ENCODE measurements at places on chromosomes 3 and 15. TPM values are rescaled to one million over a fixed set of nuclear protein-coding genes. Genes with fewer than 3 reads are reported as not detected.

- no peak for DNase-seq
Measured at GRCh38 chr3:30324587-30324986, 281.8 kb upstream of the TGFBR2 start.

GRCh38 chr15:79595995-79596622, 164.0 kb downstream of the MINAR1 start:
- DNase-seq, result no peak

- no peak for DNase-seq
Measured at GRCh38 chr15:61033940-61034677, 195.0 kb downstream of the RORA start.

DNA sequence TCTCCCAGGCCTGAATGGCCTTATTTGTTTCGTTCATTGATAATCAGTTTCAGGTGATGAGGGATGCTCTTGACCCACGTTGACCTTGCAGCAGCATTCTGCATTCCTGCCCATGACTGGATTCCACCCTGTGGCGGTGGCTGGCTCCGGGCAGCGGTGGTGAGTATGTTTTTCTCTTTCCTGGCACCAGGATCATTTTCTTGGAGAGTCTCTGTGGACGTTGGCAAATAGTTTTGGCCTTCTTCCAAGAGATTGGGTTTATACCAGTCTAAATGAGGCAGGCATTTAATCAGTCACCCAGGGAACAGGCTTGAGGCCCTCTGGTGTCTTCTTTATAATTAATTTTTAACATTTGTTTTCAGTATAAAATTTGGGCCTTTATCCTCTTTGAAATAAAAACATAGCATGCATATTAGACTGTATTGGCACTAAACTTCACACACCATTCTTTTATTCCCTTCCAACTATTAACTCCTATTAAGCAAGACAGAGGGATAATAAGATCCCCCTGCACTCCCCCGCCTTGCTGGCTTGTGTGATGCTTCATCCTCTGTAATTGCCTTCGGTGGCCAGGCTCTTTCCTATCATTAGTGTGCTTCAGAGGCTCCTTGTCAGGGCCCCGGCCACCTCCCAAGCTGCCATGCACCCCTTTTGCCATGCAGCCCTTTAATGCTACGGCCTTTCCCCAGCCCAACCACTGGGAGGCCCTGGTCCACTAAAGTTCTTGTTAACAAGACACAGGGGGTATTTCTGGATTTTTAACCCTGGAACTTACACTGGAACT, 176.2 kb upstream of the TOPAZ1 start:
- DNase-seq, result no peak

DNA sequence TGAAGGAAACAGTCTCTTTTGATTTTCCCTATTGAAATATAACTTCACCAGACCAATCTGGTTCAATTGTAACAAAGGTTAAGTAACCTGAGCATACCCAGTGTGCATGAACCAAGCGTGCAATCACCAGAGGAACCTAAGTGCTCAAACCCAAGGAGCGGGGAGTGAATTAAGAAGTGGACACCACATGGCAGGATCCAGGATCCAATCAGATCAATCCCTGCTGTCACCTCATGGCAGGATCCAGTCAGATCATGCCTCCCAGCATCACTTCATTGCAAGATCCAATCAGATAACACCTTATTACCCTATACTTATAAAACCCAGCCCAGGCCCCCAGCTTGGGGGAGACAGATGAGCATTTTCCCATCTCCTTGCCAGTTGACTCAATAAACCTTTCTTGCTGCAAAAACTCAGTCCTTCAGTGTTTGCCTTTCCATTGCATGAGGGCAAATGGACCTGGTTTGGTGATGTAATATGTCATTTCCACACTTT, 38.9 kb upstream of the RNU6-1 start:
- DNase-seq, result no peak

GRCh38 chr15:33985751-33986150, 17.5 kb downstream of the CHRM5 start:
- DNase-seq, result no peak

Gene UMPS
- total RNA-seq, result 18.3 TPM

- DNase-seq, result no peak
Measured at GRCh38 chr3:156606729-156607128, 51.8 kb upstream of the SSR3 start.

DNA sequence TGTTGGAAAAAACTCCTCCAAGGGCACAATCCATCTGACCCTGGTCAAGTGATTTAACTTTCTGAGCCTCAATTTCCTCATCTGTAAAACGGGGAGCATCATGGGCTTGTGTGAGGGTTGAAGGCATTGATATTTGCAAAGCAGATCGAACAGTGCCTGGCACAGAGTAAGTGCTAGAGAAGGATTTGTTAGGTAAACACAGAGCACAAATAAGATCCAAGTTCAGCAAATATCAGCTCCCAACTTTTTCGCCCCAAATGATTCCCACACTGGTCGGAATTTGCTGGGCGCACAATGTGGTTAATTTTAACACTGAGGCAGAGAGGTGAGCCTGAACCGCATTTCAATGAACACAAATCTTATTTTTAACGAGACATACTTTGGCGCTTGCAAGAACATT, 76.3 kb upstream of the ATP2B2 start:
- DNase-seq, result no peak

- DNase-seq, result peak; percentile 90
Measured at GRCh38 chr15:100918034-100918689, 995 bp upstream of the LRRK1 start.

Gene PARP15
- 2.0 TPM for total RNA-seq

Gene SI
- not detected for total RNA-seq

DNA sequence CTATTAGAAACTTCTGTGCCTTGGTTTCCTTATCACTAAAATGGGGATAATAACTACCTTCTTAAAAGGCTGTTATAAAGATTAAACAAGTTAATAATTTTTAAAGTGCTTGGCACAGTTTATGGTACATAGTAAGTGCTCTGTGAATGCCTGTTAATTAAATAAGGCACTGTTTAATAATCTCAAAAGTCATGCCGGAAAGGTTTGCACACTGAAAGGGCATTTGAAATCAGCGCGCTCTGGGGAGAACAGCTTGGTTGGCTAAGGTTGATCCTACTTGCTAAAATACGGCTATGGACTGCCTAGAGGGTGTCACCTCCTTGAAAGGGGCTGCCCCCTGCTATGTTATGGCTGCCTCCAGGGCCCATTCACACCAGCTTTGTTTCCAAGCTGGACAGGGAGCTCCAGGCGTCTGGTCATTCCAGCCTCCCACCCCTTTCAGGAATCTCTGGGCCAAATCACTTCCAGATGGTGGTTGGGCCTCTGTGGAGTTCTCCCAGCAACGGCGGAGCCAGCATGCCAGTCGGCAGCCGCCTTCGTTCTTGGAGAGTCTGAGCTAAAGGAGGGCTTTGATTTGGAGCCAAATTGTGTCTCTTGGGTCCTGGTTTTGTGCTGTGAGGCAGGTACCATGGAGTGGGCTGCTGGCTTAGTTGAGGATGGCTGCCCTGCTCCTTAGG, 5.9 kb downstream of the FLNB start:
- peak; percentile 80 for DNase-seq

Gene TNFSF10
- total RNA-seq, result 17.9 TPM

DNA sequence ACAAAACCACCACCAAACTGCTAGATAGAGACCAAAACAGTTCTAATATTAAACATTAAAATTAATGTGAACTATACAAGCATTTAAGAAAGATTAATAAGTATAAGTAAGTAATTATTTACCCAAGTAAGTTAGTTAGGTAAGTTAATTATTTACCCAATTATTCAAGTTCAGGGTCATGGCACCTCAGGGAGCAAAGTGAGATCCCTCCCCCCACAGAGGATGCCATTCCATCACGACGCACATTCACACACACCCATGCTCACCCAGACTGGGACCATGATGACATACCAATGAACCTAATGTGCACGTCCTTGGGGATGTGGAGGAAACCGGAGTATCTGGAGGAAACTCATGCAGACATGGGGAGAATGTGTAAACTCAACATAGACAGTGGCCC, 229.1 kb downstream of the NR2F2 start:
- DNase-seq, result no peak

DNA sequence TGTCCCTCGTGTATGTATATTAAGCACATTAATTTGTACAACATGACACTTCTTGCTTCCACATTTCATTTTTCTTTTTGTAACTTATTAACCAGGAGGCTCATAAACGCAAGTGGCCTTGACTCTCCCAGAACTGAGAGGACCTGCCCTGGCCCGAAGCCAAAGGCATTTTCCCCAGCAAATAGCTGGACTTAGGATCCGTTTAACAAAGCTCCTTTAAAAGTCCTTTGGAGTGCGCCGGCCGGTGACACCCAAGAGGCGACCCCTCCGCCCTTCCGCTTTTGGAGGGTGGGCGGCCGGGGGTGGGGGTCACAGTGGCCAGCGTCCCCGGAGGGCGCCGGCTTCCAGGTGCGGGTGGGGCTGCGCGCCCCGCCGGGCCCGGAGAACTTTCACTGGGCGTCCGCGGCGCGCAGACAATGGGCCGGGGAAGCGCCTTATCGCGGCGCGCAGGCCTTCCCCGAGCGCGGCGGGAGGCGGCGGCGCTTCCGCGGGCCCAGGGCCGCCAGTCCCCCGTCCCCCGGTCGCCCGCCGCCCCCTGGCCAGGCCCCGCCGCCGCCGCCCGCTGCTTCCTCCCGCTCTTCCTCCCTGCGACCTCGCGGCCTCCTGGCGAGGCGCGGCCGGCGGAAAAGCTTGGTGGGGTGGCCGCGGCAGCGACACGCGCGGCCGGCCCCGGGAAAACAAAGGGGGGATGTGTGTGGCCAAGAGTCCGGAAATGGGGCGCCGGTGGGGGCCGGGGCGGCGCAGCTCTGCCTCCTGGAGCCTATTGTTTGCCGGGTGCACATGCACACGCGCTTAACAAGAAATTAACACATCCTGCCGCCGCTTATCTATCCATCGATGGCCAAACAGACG, 613.4 kb downstream of the MCTP2 start:
- peak; percentile 79 for DNase-seq

DNA sequence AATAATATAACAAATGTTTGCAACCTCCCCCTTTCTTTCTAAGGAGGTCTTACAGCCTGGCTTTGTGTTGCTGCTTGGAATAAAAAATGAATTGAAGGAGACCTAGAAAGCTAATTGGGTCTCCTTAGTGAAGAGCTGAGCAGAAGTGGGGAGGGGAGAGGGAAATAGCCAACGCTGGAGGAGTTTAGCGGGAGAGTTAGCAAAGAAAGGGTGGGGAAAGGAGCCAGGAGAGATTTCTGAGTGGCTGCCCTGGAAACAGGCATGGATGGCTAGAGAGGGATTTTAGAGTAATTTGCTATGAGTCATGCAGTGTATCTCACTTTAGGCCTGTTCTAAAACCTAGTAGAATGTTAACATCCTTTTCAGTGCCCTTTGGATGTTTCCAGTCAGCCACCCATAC, 45.2 kb upstream of the PFN2 start:
- DNase-seq, result no peak

Gene RASL12
- 71.7 TPM for total RNA-seq

DNA sequence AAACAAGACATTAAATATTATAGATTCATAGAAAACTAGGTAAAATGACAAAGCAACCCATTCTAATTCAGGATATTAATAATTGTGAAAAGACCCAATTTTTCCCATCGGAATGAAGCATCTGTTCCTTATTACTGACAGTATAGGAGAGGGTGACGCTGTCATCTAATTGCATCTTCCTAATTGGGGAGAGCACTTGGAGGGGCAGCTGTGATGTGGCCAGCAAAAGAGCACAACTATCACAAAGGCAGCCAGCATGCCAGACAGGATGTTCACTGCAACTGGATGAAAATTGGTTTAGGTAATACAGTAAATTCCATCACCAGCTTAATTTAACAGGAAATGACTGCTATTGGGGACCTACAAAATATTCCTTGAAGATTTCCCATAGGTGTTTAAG, 21.9 kb upstream of the MINAR1 start:
- DNase-seq, result no peak

DNA sequence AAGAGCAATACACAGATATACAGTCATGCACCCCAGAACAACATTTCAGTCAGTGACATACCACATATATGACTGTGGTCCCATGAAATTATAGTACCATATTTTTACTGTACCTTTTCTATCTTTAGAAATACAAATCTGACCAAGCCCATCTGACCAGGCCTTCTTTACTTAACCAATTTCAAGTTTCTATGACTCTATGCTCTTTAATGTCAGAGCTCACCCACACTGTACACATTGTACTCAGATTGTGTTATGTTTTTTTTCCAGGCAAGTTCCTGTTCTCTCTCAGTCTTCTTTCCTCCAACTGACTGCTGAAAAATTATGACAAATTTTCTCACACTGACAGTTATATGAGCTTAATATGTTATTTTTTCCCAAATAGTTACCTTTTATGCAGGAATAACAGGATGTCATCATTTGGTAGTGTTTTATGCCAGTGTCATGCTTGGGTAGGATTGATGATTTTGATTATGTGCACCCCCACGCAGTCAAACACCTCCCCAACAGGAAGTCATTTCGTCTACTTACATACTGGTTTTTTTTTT, 8.0 kb upstream of the CBLB start:
- DNase-seq, result no peak

Gene SGO1
- total RNA-seq, result 1.4 TPM

DNA sequence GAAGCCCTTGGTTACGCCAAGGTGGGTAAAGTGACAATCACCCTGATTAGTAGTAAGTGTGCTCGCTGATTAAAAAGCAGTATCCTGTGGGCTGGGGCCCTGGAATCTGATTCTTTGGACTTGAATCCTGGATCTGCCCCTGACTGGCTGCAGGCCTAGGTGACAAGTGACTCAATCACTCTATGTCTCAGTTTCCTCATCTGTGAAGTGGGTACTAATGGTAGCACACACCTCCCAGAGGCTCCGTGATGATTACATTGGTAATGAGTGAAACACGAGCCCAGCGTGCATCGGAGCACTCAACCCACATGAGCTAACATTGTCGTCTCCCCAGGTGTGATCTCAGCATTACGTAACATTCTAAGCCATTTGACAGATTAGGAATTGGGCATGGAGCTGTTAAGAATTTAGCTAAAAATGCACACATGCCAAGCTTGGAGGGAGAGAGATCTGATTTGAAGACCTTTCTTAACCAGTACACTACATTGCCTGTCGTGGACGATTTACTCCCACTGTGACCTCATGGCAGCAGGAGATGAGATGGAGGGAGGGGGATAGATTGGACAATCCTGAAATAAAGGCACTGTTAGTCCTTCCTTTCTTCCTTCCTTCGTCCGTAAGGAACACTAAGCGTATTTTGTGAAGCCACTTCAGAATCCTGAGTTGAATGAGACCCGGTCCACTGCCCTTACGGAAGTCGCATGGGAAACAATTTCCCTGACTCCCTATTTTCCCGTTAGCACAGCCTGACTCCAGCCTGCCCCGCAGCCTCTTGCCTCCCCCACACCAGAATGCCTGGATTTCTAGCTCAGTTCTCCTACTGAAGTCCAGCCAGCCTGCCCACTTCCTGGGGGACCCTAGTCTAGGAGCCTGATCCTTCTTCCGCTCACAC, 32.1 kb downstream of the MGLL start:
- peak; percentile 38 for DNase-seq

Measured in sigmoid colon (tissue), 7 donors.